GM06990 (cell line): ENCODE measurements at places on chromosomes 12 and 14.

DNA sequence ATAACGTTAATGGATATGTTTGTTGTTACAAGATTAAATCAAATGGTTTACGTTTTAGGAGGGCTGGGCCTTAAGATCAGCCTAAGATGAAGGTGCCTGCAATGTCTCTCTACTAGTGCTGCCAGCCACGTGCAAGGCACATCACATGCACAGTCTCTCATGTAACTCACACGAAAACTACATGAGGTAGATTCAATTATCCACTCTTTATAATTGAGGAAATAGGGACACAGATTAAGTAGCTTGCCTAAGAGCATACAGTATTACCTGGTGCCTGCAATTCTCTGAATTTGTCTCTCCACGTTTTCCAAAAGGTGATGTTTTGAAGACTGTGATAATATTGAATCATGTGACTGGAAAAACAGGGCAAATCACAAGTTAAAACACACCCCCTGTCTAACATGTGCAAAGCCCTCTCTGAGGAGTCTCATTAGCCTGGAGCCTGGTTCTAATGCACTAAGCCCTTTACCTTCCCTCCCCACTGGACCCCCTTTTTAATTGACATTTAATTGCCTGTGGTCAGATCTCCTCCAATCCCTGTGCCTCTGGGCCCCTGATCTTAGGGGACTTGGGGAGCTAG lies 14.6 kb upstream of the ATP2A2 start:
- no peak for DNase-seq

DNA sequence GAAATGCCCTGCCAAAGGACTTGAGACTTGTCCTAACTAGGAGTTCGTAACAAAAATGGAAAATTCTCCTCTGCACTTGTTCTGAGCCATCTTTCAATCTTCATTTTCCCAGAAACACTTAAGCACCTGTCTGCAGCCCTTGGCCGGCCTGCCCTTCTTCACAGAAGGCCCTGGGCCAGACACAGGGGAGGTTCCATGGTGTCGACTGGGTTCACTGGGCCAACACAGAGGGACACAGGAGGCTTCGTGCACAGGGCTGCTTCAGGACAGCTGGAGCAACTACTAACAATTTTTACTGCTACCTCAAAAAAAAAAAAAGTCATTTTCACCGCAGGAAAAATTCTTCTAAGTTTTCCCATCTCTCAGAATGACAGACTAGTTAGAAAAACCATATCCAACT lies 19.6 kb downstream of the NID2 start:
- no peak for DNase-seq

GRCh38 chr12:18747895-18748294 lies 10.0 kb downstream of the CAPZA3 start:
- no peak for DNase-seq

DNA sequence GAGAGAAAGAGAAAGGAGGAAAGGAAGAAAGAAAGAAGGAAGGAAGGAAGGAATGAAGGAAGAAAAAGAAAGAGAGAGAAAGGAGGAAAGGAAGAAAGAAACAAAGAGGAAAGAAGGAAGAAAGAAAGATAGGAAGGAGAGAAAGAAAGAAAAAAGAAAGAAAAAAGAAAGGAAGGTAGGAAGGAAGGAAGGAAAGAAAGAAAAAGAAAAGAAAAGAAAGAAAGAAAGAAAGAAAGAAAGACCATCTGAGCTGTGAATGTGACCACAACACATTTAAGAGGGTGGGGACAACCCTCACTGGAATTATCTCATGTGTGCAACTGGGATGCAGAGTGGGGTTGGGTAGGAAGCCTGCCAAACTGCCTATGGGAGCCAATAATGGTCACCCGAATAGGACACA lies 36.0 kb upstream of the BATF start:
- no peak for DNase-seq

- DNase-seq, result no peak
Measured at GRCh38 chr12:39605501-39605900, 14.1 kb downstream of the ABCD2 start.
